Left ventricle myocardium superior (tissue), 1 donor: ENCODE measurements at places on chromosomes 5 and 9.
A peak's percentile ranks its signal among the peaks of the same experiment; 100 is the strongest.

DNA sequence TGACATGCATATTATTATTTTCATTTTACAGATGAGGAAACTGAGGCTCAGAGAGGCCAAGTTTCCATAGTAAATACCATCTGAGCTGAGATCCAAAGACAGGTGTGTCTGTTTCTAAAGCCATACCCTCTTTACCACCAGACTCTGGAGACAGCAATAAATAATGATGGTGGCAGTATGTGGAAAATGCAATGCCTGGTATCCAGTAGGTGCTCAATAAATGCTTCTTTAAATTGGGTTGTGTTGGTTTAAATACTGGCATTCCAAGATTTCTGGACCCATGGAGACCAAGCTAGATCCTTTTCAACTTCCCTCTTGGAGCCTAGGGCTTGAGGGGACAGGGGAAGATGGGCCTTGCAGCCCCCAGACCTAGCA is 221.3 kb upstream of the MSX2 start:
- DNase-seq: no peak

DNA sequence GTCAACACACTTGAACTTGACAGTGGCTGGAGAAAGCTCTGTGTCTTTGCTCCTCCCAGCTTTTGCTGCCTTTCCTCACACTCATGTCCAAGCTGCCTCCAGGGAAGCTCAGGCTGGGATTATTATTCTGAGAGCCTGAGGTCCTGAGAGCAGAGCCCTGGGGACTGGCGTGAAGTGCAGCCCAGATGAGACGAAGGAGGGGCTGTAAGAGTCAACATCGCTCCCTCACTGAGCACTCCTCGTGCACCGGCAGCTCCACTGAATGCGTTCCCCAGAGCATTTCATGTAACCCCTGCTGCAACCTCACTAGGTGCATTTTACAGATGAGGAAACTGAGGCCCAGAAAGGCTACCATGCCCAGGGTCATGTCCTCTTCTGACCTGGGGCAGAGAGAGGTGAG is 63.5 kb upstream of the PHYKPL start:
- no peak for DNase-seq

DNA sequence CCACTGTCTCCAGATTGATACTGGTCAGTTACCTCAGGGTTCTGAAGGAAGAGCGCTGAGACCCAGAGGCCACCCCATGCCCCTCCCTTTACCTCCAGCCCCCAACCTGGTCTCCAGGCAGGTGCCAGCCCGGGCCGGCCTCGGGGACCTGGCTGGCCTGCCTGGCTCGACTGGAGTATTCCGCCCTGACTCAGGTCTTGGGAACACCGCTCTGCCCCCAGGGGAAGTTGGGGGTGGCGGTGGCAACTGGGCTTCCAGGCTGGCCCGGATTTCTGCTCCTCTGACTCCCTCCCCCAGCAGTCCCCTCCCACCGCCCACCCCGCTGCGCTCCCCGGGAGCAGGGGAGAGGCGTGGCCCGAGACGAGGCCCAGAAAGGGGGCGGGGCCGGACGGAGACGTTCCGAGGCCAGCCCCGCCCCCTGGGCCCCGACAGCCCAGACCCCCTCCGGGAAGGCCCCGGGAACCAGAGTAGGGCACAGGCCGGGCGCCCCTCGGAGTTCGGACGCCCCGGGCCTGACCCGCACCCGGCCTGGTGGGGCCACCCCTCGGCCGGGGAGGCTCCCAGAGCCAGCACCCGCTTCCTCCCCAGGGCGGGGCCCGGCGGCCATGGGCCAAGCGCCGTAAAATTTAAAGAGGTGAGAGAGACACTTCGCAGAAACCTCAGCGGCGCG is 82.5 kb upstream of the ZBTB43 start:
- peak; percentile 88 for DNase-seq

DNA sequence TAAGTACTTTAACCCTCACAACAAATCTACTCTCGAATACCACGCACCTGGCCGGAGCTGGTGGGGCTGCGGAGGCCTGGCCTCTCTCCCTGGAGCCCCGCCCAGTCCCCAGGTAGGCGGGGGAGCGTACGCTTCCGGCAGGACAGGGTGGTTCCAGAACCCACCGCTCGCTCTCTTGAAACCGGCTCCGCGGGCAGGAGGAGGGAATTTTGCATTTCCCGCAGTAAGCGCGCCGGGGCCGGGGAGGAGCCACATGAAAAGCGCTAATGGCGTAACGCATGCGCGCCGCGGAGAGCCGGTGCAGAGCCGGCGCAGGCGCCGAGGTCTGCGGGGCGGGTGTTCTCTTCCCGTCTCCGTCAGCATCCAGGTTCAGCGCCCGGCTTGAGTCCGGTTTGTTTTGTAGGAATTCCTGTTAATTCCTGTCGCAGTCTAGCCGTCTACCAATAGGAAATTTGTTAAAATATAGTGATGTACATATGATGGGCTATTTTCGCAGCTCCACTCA is 20.8 kb downstream of the CAVIN4 start:
- DNase-seq: peak; percentile 91

DNA sequence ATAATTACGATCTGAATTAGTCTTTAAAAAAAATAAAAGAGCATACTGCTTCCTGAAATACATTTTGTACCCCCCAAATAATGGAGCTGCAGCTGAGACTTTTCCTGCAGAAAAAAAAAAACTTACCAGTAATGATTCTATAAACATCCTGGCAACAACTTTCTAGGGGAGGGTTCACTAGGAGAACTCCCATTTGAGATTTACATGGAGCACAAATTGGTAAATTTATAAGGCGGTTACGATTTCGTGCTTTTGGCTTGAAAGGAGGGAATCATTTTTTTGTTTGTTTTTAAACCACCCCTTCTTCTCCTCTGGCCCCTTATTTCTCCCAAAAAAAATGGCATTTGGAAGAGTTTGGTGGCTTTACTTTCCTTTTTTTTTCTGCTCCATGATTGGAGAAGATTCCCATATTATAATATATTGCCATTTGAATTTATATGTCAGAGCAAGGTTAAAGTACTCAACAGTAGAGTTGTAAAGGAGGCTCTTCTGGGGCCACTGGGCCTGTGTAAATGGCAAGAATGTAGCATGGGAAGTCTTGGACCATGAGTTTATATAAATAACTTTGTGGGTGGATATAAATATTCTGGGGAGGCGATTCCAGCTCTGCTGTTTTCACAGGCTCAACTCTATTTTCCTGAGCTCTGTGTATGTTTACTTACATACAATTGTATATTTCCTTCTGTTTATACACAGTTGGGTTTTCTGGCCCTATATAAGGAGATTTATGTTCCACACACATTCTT is 159.9 kb downstream of the CSNK1G3 start:
- no peak for DNase-seq

- peak; percentile 57 for DNase-seq
Observed at GRCh38 chr5:167944121-167944852, 347.2 kb upstream of the WWC1 start.
